ENCODE measurements at places on chromosomes 11 and 22.

DNA sequence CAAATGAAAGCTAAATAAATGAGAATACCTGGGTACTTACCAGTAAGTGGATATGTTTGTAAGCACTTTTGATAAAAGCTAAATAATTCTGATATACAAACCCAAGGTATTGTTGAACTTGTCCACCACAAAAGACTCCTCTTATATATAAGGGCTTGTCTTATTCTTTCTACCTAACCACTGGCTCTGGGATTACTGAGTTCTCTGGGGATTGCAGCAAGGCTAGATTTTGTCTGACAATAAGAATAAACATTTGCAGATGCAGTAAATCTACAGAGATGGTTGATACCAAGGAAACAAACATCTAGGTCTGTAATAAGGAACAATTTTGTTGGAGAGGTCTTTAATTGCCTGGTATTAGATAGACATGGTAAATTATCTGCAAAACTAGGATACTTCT lies at the start of gene OR51A4:
OR51A4 (minus strand) TSS at position 101 of the 400 bp plus-strand sequence. CDS start 505 bp downstream, outside the sequence.
- H3K36me3 ChIP-seq: no peaks in the 10 kb centered on the region
- DNase-seq: no peak
- no peaks in the 10 kb centered on the region for H3K4me1 ChIP-seq
- H3K4me3 ChIP-seq: no peak within 1 kb of the TSS

DNA sequence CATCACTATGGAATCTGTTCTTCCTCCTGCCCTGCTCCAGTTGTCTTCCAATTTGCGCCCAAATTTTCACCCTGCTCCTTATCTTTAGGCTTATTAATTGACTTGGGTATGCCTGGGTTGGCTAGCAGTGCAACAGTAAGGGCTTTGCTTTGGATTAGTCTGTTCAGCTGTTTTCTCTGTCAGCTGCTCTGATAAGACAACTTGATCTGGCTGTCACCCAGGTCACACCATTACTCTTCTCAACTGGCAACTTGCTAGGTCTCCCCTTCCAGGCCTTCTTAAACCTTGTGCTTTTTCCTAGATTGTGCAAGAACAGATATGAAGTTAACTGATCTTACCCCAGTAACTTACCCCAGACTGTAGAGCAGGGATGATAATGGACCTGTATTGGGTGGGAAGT lies 357.8 kb upstream of the LARGE1 start:
- H3K36me3 ChIP-seq: no peaks in the 10 kb centered on the region
- H3K4me1 ChIP-seq: no peaks in the 10 kb centered on the region
- H3K4me3 ChIP-seq: no peak overlapping the region
- H3K27me3 ChIP-seq: no peaks in the 10 kb centered on the region

- H3K27me3 ChIP-seq: no peaks in the 10 kb centered on the region
- no peak overlapping the region for H3K27ac ChIP-seq
- no peaks in the 10 kb centered on the region for H3K4me1 ChIP-seq
- DNase-seq: no peak
- no peak overlapping the region for H3K4me3 ChIP-seq
Measured at GRCh38 chr11:9047964-9048523, 43.4 kb downstream of the SCUBE2 start.

- H3K27me3 ChIP-seq: peaks cover 24% of the 10 kb centered on the region
- no peak overlapping the region for H3K4me3 ChIP-seq
- no peaks in the 10 kb centered on the region for H3K4me1 ChIP-seq
- no peaks in the 10 kb centered on the region for H3K36me3 ChIP-seq
Measured at GRCh38 chr11:110069158-110069737, 23.9 kb upstream of the ZC3H12C start.

DNA sequence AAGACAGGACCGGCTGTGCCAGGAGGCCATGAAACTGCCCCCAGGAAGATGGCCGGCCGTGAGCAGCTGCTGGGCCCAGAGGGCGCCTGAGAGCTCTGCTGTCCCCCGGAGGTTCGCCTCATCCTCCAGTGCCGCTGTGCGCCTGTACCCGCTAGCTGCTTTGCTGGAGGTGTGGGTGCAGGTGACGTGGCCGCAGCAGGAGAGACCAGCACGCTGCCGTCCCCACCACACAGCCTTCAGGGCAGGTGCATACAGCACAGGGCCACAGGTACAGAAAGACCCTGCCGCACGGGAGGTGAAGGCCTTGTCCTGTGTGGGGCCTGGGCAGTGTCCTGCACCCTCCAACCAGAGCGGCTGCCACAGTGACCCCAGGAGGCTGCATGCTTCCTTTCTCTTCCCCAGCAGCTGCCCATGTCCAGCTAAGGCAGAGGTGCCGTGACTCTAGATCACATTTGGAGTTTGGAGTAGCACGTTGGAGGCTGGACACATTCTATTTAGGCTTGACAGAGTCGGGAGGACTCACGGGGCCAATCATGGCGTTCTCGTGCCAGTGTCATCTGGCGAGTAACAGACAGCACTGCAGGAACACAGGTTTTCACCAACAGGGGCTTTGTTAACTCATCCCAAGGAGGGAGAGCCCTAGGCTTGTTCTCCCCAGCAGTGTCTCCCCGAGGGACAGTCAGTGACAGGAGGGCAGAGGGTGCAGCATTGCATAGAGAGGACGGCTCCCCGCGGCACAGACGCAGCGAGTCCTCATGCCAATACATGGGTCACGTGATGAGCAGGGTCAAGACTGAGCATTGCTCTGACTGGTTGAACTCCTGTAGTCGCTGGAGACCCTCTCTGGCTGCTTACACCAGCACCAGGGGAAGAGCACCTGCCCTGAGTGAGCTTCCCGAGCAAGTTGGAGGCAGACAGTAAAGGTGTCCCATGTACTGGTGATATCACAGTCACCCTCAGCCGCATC lies 18.7 kb upstream of the PANX2 start:
- H3K36me3 ChIP-seq: no peaks in the 10 kb centered on the region
- no peak overlapping the region for H3K27ac ChIP-seq
- no peak for DNase-seq
- no peak overlapping the region for H3K4me3 ChIP-seq
- H3K27me3 ChIP-seq: peaks cover 3% of the 10 kb centered on the region
- H3K4me1 ChIP-seq: peaks cover 3% of the 10 kb centered on the region

- peaks cover 5% of the 10 kb centered on the region for H3K27me3 ChIP-seq
- H3K27ac ChIP-seq: no peak overlapping the region
- H3K4me1 ChIP-seq: peaks cover 7% of the 10 kb centered on the region
- DNase-seq: no peak
Measured at GRCh38 chr22:48566741-48567140, 1260.9 kb downstream of the BRD1 start.

GRCh38 chr11:122156940-122157382 lies 40.9 kb upstream of the BLID start:
- peak overlapping the region; percentile 46 for H3K4me3 ChIP-seq
- no peaks in the 10 kb centered on the region for H3K36me3 ChIP-seq
- H3K4me1 ChIP-seq: peaks cover 10% of the 10 kb centered on the region

DNA sequence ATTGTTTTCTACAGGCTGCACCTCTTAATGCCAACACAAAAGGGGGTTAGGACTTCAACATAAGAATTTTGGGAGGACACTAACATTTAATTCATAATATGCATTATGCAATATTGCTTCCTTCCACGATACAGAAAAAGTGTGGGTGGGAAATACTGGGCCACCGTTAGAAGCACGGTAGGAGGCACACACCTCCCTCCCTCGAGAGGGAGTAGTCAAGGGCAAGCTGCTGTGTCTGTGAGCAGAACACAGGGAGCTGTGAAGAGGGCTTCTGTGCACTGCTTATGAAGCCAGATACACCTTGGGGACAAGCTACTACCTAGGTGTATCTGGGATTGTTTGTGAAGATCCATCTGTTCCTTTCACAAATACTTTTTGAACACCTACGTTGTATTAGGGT lies 109.3 kb upstream of the PLET1 start:
- H3K27me3 ChIP-seq: no peaks in the 10 kb centered on the region
- no peak for DNase-seq
- H3K4me3 ChIP-seq: no peak overlapping the region
- no peaks in the 10 kb centered on the region for H3K36me3 ChIP-seq

- no peak overlapping the region for H3K27ac ChIP-seq
- no peaks in the 10 kb centered on the region for H3K36me3 ChIP-seq
- no peak for DNase-seq
- peaks cover 15% of the 10 kb centered on the region for H3K4me1 ChIP-seq
- no peaks in the 10 kb centered on the region for H3K27me3 ChIP-seq
Measured at GRCh38 chr11:86201371-86201884, 43.1 kb upstream of the EED start.

- H3K36me3 ChIP-seq: no peaks in the 10 kb centered on the region
- no peaks in the 10 kb centered on the region for H3K27me3 ChIP-seq
- no peak for DNase-seq
- H3K27ac ChIP-seq: no peak overlapping the region
- H3K4me3 ChIP-seq: no peak overlapping the region
- peaks cover 23% of the 10 kb centered on the region for H3K4me1 ChIP-seq
Measured at GRCh38 chr11:114195981-114196731, 100.0 kb upstream of the NNMT start.
